ENCODE measurements at places on chromosomes 1 and 21.

- DNase-seq: no peak
Observed at GRCh38 chr1:200708769-200709168, 29.9 kb upstream of the CAMSAP2 start.

- no peak for DNase-seq
Observed at GRCh38 chr1:43632135-43632670, 17.7 kb upstream of the KDM4A start.

DNA sequence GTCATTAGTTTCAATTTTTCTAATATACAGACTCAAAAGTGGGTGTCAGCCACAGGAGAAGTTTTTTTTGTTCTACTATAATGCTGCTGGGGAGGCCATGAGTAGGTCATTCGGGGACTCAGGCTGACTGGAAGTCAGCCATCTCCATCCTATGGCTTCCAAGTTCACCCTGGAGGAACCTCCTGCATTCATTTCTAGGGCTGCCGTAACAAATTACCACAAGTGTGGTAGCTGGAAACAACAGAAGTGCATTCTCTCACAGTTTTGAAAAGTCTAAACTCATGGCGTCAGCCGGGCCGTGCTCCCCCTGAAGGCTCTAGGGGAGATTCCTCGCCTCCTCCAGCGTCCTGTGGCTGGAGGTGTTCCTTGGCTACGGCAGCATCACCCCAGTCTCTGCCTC is 17.7 kb downstream of the AGT start:
- no peak for DNase-seq

- no peak for DNase-seq
Observed at GRCh38 chr21:45383615-45384201, 21.3 kb upstream of the COL18A1 start.

GRCh38 chr1:241615043-241615974 is 24.9 kb downstream of the CHML start:
- no peak for DNase-seq

DNA sequence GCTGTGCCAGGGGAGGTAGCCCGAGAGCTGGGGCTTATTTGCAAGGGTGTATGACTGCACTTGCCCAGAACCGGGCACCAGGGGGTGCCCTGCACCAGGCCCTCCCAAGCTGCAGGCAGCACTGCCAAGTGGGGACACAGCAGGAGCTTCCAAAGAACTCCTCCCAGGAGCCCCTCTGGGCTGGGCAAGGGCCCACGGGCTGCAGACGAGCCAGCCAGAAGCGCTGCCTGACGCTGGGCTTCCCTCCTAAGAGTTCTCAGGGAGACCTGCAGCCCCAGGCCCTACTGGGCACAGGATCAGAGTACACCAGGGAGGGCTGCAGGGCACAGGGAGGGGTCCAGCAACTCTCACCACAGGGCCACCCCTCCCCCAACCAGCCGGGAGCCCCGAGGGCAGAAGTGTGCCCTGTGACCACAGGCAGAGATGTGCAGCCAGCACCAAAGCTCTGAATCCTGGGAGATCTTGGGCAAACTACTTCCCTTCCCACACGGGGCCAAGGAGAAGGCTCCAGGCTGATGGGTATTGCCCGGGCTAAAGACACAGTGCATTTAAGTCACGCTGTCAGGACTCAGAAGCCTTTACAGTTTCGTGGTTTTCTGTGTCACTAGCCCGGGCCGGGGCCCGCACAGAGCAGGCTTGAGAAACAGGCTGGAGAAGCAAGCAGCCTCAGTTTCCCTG is 63.4 kb downstream of the KCNAB2 start:
- DNase-seq: no peak

- DNase-seq: no peak
Observed at GRCh38 chr1:93328809-93329760, 16.6 kb upstream of the DR1 start.

DNA sequence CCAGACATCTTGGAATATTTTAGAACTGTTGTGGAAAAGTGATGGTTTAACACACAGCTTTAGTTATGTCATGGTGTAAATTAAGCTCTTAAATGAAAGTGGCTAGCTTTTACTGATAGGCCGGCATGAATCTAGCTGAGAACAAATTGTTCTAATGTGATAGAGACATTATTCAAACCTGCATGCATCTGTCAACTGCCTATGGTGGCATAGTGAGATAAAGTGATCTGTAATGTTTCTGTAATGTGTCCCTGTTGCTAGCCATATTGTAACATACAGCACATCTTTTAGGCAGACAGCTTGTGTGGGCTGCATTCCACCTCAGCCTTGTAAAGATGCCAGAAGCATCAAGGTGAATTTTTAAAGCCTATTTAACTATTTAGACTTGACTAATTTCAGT is 16.0 kb downstream of the LRIG2 start:
- DNase-seq: no peak

DNA sequence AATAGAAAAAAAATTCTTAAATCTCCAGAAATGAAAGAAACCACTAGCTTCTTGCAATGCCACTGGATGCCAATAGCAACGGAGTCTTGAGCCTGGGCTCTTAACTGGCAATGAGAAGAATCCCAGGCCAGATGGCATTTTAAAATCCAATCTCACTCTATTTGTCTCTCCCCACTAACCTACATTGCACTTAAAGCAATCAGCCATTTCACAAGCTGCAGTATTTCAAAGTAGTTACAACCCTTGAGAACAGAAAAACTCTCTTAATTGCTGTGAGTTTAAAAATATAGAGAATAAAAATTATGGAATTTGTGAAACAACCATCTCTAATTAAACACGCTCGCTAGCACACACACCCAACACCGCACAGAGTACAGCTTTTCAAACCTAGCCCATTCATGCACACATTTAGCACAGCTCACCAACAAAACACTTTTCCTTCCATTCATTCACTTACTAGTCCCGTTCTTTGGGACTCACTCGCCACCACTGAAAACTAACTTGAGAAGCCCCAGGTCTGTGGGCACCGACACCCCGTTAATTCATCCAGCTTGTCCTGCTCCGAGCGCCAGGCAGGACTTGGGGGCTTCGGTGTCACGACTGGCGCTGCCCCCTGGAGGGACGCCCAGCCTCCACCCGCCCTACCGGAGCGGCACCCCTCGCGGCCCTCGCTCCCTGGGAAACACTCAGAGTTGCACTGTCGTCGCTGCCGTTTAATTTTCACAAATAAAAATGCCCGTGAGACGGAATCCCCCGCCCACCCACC is 1.0 kb downstream of the DDAH1 start:
- DNase-seq: no peak

- DNase-seq: no peak
Observed at GRCh38 chr21:27329255-27329851, 362.5 kb upstream of the ADAMTS5 start.

DNA sequence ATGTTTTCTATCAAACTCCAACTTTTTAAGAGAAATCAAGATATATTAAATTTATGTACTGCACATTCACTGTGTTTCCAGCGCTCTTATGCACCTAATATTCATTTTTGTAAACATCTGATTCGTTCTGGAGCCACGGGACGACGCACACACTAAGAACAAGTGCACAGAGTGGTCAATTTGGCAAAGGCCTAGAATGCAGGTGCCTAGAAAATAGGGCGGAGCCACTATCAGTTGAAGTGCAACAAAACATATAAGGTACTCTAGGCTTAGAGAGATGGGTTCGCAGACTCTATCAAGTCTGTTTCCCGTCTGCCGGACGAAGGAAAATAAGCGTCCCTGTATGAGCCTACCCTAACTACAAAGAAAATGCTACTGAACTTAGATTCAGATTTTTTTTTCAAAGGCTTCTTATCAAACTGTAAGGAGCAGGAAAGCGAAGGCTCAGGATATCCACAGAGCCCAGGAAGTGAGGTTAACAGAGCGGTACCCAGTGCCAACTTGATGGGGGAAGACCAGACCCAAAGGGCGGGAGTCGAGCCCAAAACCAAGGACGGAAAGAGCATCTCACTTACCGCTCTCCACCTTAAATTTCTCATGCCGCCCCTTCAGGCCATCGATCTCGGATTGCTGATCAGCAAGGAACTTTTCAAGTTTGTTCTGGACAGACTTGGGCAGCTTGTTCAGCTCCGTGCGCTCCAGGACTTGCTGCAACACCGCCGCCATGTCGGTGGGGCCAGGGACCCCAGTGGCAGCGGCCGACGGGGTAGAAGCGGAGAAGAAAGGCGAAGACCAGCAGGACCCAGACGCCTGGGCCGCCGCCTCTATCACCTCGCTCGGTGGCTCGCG is 526 bp downstream of the TPR start:
- peak; percentile 30 for DNase-seq

- no peak for DNase-seq
Observed at GRCh38 chr1:90725657-90726424, 8.7 kb upstream of the BARHL2 start.

- DNase-seq: peak; percentile 88
Observed at GRCh38 chr1:151540021-151540981, at the start of gene TUFT1. Gene TUFT1, plus strand, starts transcription at chr1:151540309. Its CDS starts 58 bp downstream, at chr1:151540367.

DNA sequence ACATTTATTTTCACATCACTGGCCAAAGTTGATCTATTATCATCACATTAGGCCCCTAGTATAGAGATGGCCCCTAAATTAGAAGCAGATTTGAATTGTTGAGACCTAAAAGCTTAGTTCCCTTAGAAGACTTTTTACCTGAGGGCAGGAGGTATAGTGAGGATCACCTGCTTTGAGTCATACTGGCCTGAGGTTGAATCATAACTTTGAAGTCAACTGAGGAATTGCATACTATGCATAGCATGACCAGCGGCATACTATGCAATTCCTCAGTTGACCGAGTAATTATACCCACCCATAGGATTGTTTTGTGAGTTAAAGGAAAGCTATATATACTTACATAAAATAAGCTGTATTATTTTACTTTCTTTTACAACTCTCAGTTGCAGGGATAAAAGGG is 50.3 kb upstream of the DPH5 start:
- no peak for DNase-seq

- DNase-seq: no peak
Observed at GRCh38 chr21:21236996-21237395, 238.8 kb downstream of the NCAM2 start.

DNA sequence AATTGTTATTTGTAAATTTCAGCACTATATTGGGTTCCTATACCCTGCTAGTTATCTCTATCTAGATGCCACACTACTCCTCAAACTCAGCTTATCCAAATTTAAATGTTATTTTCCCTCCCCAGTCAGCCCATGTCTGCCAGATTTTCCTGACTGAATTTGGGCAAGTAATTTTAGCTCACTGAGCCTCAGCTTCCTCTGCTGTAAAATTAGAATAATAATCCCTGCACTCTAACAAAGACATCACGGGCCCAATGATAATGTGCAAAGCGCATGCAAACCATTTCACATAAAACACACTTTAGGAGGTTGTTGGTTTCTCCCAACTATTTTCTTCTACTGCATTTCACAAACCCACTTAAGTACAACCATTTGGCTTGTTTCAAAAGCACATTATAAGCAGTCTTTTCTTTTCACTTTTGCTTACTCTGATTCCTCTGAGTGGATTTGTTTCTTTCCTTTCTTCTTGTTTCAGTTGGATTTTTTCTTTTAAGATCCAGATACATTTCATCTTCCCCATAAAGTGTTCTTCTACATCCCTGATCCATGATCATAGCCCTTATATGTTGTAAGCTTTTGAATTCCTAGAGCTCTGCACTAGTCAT is 152.8 kb upstream of the DPT start:
- no peak for DNase-seq

GRCh38 chr1:229197265-229197585 is 73.7 kb upstream of the RAB4A start:
- no peak for DNase-seq

DNA sequence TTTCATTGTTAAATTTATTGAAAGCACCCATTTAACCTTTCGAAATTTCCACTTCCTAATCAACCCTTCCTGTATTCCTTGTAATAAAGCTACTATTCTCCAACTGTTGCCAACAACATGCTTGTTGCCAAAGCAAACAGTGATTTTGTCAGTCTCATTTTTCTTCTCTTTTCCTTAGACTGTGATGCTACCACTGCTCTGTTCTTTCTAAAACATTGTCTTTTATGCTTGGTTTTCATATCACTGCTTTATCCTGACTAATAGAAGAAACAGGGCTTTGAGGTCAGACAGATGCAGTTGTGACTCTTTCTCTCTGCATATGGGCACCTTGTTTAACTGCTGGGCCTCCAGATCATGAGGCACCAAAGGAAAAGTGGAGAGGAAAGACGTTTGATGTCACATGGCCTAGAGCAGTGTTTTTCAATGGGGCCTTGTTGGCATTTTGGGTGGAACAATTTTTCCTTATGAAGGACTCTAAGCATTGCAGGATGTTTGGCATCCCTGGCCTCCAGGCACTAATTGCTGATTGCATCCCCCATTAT is 56.1 kb downstream of the HMCN1 start:
- DNase-seq: no peak

DNA sequence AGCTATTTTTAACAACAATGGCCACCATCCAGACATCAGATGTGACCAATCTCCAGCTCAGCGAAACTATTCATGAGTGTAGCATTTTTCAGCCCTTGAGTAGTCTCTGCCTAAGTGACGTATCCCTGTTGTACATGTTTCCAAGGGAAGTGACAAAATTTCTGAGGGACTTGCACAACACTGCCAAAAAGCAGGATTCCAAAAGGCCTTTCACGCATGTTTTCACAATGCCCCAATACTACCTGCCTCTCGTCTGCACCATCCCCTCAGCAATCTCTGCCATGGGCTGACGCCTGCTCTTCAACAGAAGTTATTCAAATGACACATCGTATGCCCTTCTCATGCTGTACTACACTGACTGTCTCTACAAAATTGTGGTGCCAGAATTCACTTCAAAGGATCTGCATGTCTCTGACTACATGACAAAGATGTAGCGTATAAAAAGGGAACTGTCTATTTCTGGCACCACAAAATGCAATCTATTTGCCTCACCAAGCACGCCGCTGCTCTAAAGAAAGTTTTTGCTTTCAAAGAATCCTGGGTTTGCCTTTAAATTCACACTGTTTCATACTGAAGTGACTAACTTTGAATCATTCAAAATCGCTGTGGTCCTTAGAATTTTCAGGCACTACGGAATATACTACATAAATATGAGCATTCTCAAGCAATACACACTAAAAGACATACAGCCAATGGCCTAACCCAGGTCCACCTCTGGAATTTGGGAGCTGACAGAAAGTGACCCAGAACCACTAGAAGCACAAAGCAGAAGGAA is 32.9 kb downstream of the JAK1 start:
- DNase-seq: peak; percentile 50

- DNase-seq: no peak
Observed at GRCh38 chr1:59110271-59110670, 186.6 kb upstream of the FGGY start.

DNA sequence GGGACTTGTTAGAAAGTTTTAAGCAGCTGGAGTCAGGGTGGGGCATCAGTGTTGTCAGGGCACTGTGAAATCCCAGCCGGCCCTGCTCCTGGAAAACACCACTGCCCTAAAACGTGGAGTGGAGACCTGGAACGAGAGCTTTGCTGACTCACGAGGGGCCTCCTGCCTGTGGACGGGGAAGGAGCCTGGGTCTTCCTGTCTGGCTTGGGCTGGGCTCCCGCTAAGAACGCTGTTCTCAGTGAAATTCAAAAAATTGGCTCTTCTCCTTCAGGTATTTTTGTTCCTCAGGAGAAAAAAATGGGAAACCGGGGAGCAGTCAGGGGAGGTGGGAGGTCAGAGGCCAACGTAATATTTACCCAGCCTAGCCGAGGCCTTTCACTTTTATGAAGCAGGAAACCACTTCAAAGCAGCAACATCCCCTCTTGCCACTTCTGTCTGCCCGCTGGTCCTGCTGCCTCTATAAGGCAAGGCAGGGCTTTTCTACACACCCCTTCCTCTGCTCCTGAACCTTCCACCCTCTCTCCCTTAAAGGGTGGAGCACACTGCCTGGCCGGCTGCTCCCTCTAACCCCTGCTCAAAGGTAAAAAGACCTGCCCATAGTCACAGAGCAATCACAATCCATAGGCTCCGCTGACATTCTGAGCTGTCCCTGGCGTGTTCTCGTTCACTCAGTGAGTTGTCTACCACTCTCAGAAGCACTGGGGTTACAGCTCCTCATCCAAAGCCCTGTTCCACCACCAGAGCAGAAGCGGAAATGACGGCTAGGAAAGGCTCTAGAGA is 8.0 kb downstream of the PLXNA2 start:
- DNase-seq: no peak

Measured in dorsolateral prefrontal cortex (tissue), 122 donors.